T-helper 2 cell (primary cell): ENCODE measurements at places on chromosomes 6 and 20.

GRCh38 chr6:170455335-170455979 is 97.7 kb downstream of the PSMB1 start:
- no peak for DNase-seq

GRCh38 chr6:109076377-109076776 is 18.3 kb downstream of the SESN1 start:
- DNase-seq = no peak

DNA sequence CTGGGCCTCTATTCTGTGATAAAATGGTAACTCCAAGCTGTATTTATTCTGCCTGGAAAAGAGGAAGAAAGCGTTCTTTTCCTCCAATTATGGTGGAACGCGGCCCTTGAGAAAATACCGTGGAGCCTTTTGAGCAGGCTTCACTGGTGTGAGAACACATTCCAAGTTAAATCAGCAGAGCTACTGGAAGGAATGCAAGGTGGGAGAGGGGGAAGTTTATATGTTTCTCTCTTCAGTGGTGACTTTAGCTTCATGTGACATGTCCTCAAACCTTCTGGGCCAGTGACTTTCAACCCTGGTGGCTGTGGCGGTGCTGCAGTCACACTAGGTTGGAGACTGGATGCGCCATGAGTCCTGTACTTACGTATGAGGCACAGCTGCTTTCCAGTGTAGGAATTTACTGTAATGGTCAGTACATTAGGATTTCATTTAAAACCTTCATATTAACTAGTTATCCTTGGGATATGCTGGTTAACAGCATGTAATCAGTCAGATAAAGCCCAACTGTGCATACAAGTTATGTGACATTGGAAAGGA is 221.7 kb downstream of the ARID1B start:
- DNase-seq = no peak

DNA sequence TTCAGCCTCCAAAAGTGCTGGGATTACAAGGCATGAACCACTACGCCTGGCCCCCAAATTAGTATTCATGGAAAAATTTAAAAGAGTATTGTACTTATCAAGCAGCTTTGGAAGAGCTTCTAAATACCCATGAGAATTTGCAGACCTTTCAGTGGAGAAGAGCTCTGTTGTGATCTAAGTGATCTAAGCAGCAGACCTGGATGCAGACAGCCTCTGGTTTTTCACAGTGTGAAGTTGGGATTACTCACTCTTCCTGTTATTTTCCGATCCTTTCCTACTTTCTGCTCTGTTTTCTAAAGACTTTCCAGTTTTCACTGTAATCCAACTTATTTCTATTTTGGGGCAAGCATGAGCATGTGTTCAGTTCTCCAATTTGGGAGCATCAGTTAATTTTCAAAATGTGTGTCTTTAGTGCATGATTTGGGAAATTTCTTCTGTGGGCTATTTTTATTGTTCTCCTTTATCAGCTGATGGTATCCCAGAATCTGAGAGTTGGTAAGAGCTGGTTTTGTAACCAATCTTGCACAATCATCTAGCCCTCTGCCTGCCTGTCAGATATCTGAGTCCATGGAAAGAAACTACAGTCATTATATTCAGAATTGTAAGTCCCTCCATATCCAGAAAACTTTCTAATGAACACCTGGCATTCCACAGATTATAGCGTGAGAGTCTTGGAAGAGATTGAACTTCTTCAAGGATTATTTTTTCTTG is 207.7 kb upstream of the DTNBP1 start:
- DNase-seq = no peak

GRCh38 chr20:42193119-42193518 is 574.9 kb upstream of the CHD6 start:
- DNase-seq = no peak

GRCh38 chr20:50341880-50342637 is 151.4 kb downstream of the CEBPB start:
- no peak for DNase-seq

- no peak for DNase-seq
Measured at GRCh38 chr6:30071858-30072257, 3.7 kb downstream of the RNF39 start.

DNA sequence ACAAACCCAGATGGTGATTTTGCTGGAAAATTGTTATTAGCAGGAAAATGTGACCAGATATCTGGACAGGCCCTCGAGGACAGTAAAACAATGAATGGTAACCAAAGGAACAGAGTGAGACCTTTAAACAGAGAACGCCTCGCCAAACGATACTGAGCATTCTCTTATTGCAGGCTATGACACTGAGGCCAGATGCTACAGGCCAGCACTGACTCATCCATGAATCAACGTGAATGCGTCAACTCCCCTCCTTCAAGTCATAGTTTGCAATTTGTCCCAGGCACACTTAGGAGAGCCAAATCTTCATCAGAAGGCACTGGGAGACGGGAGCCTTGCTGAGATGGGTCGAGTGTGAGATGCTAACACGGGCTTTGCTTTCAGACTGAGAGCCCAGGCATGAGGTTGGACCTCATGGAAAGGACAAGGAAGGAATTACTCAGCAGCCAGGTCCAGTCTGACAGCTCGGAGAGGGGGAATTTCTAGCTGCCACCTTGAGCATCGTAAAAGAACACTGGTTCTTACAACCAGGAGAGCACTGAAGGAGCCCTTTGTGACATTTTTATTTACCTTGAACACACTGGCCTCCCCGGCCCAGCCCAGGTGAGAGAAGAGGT is 60.7 kb downstream of the BMP7 start:
- DNase-seq = no peak

- no peak for DNase-seq
Measured at GRCh38 chr20:7226156-7226555, 458.7 kb downstream of the BMP2 start.

- DNase-seq = no peak
Measured at GRCh38 chr6:74757813-74758212, 448.0 kb downstream of the COL12A1 start.

DNA sequence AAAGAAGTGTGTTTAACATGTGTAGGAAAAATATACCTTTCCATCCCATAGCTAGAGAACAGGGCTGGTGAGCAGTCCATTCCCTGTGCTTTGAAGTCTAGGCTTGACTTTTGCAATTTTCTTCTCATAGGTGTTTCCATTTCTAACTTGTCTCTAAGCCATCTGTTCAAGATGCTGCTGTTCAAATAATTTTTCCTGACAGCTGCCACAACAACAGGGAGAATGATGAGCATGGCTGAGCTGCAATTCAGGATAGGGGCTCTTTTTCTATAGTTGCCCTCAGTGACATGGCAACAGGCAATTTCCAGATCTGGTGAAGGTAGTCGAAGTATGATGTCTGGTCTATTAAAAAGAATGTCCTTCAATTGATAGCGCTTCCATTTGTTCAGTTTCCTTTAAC is 103.0 kb upstream of the HS3ST5 start:
- DNase-seq = no peak

GRCh38 chr6:157629220-157629619 is 193.8 kb upstream of the SNX9 start:
- DNase-seq = no peak

DNA sequence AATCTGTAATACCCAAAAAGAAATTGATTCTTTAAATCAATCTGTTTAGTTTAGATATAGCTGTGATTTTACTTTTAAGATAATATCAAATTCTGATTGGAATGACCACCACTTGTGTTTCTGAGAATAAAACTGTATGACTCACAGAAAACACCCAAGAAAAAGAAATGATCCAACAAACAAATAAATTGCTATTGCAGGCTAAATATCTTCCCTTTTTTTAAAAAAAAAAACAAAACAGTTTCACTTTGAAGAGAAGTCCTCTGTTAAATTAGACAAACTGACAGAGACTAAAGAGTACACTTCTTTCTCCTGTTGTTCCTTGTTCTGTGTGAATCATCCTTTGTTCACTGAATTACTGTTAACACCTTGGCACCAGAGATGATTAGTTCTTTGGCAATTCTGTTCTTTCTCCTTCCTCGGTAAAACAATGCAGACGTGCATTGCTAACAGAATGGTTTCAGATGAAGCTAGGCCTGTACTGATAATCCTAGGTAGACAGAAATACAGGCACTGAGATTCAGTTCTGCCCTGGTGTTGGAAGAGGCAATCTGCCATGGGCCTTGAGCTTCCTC is 895.2 kb upstream of the CITED2 start:
- DNase-seq = no peak

GRCh38 chr6:36838896-36839748 is at the start of gene CPNE5:
Gene CPNE5 (minus strand): TSS chr6:36839444. CDS start chr6:36839377, 67 bp downstream.
- DNase-seq = no peak

- DNase-seq = no peak
Measured at GRCh38 chr6:34673064-34673463, 23.5 kb downstream of the ILRUN start.

DNA sequence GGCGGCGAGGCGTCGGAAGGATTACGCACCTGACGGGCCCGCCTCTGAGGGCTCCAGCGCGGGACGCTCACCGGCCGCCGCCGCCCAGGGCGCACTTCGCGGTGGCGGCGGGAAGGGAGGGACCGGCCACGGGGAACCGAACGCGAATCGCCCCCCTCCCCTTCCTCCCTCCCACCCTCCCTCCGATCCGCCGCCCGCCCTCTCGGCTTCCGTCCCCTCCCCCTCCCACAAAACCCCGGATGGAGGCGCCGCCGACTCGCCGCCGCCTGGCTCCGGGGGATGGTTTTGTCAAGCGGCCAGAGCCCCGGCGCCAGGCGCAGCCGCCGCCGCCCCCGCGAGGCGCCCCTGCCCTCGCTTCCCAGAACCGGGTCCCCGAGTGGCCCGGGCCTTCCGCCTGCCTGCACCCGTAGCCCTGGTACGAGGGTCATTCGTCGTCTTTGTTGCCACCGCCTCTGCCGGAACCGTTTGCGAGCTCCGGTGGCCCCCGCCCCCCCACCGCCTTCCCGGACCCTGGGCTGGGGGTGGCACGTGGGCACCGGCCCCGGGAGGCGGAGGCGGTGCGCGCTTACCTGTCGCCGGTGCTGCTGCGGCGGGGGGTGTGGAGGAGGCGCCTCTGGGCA is 398 bp downstream of the ZBTB2 start:
- peak; percentile 80 for DNase-seq

- DNase-seq = no peak
Measured at GRCh38 chr20:32088759-32089158, 20.8 kb upstream of the TM9SF4 start.

- no peak for DNase-seq
Measured at GRCh38 chr6:12560315-12560714, 156.3 kb upstream of the PHACTR1 start.

DNA sequence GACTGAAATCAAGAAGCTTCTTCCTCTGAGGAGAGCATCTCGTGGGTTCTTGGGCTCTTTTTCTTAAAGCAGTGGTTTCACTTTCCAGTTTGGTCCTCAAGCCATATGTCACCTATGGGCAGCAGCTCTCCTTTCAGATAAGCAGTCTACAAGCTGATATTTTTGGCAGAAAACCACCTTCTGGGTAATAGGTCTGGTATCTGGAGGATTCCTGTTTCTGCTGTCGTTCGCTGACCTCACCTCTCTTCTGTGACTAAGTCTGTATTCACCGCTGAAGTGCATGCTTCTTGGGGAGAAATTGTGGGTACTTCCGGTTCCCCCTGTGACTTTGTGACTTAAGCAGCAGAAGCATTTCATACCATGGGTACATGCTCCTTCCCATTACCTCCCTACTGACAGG is 193.6 kb downstream of the EDN1 start:
- DNase-seq = peak; percentile 51

- DNase-seq = no peak
Measured at GRCh38 chr6:54059683-54060082, 51.6 kb upstream of the MLIP start.

GRCh38 chr6:36674942-36675341 is 3.6 kb upstream of the CDKN1A start:
- DNase-seq = no peak

DNA sequence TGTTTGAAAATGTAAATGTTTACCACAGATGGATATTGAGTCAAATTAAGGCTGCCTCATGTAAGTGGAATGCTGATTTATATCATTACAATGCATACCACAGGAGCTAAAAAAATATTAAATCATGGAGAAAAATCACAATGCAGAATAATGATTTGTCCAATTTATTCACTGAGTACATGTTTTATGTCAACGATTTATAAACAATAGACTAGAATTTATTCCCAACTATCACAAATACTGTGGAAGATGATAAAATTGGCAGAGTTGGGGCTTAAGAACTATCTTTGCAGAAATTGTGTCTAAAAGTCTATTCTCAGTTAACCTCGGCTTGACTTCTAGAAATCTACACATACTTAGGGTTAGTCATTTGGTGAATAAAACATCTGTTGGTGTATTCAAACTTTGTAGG is 472.1 kb upstream of the MARCKS start:
- DNase-seq = no peak
